ENCODE measurements at places on chromosomes 7 and 10.

DNA sequence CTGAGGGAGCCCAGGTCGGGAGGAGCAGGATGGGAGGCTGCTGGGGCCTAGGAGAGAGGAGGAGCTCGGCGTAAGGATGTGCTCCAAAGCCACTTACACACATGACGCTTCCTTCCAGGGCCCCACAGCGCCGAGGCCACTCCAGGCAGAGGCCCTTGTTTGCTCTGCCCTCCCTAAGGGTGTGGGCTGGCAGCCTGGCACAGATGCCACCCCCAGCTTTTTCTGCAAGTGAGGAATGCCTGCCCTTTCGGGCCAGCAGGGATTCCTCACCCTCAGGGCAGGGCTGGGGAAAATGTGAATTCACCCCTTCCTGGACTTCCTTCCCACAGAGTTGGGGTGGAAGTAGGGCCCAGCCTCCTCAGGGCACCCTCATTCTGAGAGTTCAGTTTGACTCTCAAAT is 5.6 kb upstream of the AQP1 start:
- DNase-seq, result no peak

GRCh38 chr10:63692220-63692896 is 171.2 kb downstream of the REEP3 start:
- no peak for DNase-seq

- DNase-seq, result peak; percentile 67
These were observed 279.8 kb downstream of the KCNMA1 start for GRCh38 chr10:77357611-77358310.

DNA sequence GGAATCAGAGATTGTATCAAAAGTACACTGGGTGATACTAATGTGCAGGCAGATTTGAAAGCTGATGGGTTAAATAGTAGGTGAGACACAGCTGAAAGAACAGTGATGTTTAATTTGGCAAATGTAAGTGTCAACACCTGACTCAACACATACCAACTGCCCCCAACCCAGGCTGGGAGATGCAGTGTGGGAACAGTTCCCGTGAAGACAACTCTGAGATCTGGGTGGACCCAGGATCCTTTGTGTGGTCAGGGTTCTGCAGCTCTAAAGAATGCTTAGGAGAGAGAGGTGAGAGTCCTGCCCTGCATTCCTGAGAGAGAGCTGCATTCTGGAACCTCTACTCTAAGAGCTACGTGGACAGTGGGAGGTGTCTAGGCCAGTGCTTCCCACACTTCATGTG is 479.7 kb downstream of the RPS24 start:
- peak; percentile 12 for DNase-seq

DNA sequence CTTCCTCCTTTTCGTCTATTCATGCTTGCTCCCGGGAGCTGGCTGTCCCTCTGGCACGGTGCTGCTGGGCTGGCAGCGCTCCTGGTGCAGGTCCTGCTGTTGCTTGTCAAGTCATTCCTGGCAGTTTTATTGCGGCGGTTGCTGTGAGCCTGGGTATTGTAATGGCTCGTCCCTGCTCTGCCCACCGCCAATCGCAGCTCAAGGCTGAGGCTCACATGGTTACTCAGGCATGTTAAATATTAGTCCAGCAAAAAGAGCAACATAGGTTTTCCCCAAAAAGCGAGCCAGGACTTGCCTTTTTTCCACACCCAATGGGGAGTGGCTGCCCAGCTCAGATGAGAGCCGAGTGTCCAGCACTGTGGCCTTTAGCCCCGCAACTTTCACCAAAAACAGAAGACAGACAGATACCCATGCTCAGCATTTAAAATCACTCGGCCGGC is 492.9 kb upstream of the FOXK1 start:
- no peak for DNase-seq

DNA sequence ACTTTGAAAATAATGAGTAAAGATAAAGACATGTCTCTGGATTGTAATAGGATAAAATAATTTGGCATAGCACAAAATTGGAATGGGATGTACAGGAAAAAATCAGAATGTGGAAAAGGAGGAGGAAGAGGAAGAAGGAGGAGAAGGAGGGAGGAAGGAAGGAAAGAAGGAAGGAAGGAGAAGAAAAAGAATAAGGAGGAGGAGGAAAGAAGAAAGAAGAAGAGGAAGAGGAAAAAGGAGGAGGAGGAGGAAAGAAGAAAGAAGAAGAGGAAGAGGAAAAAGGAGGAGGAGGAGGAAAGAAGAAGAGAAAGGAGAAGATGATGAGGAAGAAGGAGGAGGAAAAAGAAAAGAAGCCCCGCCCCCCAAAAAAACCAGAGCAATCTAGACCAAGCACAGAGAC is 95.9 kb downstream of the ST8SIA6 start:
- no peak for DNase-seq

- DNase-seq, result no peak
These were observed 20.8 kb downstream of the CCDC6 start for GRCh38 chr10:59885430-59886134.

DNA sequence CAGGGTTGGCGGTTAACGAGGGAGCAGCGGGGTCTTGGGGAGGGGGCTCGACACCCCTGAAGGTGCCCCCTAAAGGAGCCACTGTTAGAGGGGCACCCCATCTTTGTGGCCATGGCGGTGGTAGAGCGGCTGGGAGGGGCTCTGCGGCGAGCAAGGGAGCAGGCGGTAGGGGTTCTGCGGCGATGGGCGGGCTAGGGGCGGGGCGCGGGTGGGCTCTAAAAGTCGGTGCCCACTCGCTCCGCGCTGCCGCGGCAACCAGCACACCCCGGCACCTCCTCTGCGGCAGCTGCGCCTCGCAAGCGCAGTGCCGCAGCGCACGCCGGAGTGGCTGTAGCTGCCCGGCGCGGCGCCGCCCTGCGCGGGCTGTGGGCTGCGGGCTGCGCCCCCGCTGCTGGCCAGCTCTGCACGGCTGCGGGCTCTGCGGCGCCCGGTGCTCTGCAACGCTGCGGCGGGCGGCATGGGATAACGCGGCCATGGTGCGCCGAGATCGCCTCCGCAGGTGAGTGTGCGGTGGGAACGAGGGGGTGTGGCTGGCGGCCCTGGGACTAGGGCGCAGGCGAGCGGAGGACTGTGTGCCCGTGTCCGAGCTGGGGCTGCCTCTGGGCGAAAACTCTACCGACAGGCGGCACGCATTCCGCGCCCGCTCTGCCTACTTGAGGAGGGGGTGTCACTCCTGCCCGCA is at the start of gene MEST:
Gene MEST (plus strand): TSS at position 245 of the 682 bp plus-strand sequence. CDS start 229 bp downstream, at position 474.
- DNase-seq, result peak; percentile 34

DNA sequence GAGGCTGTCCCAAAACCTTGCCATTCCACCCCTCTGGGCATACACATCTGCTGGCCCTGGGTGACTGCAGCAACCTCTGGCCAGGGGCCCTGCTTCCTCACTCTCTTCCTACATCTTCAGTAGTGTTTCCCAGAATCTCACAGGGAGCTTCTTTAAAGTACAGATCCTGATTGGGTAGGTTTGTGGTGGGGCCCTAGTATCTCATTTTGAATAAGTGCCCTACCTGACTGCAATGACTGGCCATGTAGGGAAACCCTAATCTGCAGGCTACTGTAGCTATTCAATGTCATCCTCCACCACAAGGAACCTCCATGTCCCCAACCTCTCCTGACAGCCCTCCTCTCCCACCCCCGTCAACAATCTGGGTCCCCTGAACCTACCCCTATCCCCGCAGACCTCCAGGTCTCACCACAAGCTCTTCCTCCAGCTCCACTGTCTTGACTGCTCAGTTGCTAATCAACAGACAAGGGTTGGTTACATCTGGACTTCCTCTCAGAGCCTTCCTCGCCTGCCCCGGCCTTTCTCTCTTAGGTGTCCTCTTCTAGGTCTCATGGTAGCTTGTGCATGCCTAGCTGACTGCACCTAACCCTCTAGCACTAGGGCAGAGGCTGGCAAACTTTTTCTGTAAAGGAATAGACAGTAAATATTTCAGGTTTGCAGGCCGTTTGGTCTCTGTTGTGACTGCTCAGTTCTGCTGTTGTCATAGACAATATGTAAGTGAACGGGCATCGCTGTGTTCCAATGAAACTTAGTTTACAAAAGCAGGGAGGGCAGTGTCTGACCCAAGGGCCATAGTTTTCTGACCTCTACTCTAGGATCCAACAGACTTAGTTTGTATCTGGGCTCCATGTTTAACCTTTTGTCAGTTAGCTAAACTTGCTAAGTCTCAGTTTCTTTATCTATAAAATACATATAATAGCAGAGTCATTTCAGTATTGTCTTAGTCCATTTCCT is 121.1 kb downstream of the AOAH start:
- no peak for DNase-seq

GRCh38 chr7:40579401-40579800 is 444.6 kb downstream of the SUGCT start:
- DNase-seq, result peak; percentile 62

- peak; percentile 32 for DNase-seq
These were observed 377.6 kb downstream of the DNAJB6 start for GRCh38 chr7:157714166-157715070.

DNA sequence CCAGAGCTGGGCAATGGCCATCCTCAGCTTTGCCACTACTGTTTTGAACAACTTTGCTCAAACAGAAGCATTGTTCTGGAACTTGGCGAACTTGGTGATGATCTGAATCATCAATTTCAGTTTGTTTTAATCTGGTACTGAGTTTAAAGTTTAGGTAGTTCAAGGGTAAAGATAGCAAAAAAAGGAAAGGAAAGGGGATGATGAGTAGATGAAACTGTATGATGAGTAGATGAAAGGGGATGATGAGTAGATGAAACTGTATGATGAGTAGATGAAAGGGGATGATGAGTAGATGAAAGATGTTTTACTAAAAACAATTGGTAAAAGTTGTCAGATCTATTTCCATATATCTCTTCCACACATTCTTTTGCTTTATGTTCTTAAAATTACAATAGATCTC is 737.0 kb downstream of the LRMDA start:
- no peak for DNase-seq

DNA sequence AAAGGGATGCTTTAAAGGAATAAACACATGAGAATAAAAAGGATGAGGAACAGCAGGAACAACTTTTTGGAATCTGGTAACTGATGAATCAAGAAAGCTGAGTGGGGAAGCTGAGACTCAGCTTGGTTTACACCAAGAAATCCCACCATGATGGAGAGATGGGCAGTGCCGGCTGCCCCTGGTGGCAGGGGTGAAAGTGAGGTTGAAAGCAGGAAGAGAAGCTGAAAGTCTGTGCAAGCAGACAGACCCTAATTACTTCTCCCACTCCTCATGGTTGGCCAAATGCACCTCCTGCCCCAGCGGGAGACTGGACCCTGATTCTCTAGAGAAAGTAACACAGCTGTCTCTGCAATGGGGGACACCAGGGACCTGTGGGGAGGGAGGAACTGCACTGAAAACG is 57.6 kb upstream of the NANOS1 start:
- no peak for DNase-seq

GRCh38 chr7:119964788-119965542 is 308.0 kb upstream of the KCND2 start:
- DNase-seq, result no peak

DNA sequence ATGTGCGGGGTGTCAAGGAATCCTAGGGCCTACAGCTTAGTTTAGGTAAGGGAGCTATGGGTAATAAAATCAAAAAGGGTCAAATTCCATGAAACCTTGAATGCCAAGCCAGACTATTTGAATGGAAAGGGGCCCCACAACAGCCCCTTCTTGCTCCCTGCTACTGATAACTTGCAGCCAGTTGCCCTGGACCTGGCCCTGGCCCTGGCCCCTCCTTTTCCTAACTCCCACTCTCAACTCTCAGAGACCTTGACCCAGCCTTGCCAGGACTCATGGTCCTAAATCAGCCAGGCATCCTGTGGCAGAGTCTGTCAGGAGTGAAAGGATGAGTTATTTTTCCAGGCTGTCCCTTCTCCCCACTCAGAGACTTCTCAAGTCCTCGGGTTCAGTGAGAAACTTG is 5.9 kb downstream of the KCNIP2 start:
- DNase-seq, result no peak

DNA sequence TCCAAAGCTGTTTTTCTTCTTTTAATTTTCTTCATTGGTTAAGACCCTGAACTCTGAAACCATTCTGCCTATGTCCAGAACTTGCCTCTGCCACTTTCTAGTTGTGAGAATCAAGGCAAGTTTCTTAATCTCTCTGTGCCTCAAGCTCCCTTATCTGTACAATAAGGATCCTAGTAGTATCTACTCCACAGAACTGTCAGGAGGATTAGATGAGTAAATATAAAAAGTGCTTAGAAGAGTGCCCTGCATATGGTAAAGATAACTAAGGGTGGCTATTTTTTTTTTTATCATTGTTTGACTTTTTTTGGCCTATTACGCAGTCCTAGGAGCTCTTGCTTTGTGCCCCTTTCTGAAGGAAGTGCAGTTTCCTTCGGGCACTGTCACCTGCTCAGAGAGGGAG is 46.4 kb upstream of the RAPGEF5 start:
- DNase-seq, result no peak

DNA sequence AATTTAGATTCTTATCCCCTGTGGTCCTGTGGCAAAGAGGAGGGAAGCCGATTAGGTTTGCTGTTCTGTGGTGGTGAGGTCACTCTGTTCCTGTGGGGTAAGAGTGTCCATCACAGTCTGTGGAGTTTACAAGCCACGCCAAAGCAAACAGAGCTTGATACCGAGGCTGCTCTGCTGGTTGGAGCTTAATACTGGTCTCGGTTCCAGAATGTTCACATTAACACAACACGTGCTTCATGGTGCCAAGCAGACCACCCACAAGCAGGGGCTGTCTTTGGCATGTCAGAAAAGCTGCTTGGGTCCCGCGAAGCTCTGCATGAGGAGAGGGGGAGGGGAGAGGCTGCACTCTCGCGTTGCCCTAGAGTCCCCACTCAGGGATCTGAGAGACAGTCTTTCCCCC is 47.5 kb downstream of the DNAJB6 start:
- peak; percentile 60 for DNase-seq

DNA sequence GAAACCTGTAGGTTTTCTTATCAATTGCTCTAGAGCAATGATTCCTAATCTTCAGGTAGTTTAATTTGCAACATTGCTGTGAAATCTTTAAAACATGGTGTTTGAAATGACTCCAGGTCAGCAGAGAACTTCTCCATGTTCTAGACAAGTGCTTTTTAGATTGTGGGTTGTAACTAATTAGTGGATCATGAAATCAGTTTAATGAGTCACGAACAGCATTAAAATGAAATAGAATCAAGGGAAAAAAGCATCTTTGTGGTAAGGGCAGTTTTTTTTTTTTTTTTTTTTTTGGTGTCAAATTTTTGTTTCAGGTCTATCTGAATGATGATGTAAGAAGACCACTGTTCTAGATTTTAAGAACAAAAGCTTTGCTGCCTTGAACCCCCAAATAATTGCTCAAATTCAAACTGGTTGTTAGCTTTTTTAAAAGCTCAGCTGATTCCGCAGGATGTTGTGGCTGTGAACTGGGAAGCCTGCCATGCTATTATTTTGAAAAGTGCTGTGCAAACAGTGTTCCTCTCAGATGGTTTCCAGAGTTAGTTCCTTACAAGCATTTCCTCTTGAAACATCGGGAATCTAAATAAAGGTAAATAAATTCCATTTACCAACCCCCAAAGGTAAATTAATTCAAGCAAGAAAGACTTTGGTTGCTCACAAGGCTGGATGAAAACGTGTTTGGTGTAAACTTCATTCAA is 13.1 kb upstream of the PDK4 start:
- no peak for DNase-seq

- no peak for DNase-seq
These were observed 108.8 kb upstream of the GSDME start for GRCh38 chr7:24866004-24866615.

GRCh38 chr10:44935966-44936295 is 23.7 kb upstream of the RASSF4 start:
- DNase-seq, result no peak
